Stimulated activated CD8-positive, alpha-beta memory T cell treated with anti-CD3 and anti-CD28 coated beads, Interleukin-12 subunit alpha, Interleukin-12 subunit beta, amount 100 ng/mL, for 1 hour (primary cell): ENCODE measurements at places on chromosomes 7 and 10.
A peak's percentile ranks its signal among the peaks of the same experiment; 100 is the strongest.

GRCh38 chr7:29405891-29406290 lies 157.7 kb upstream of the PRR15 start:
- DNase-seq, result no peak

DNA sequence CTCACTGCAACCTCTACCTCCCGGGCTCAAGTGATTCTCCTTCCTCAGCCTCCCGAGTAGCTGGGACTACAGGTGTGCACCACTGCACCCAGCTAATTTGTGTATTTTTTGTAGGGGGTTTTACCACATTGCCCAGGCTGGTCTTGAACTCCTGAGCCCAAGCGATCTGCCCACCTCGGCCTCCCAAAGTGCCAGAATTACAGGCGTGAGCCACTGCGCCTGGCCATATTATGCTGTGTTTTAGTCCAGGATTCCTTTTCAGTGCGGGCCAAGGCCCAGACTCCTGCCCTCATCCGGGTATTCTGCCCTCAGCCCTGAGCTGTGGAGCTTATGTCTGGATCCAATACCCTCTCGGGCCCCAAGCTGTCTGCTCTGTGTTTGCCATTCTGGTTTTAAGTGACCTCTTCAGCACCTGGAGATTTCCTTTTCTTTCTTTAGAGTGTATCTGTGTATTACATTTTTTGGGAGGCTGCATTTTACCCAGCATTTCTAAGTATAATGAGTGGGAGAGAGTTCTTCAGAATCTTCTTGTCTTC lies 114.9 kb downstream of the BUB3 start:
- no peak for DNase-seq

- no peak for DNase-seq
Observed at GRCh38 chr7:96236198-96237039, 85.5 kb downstream of the SLC25A13 start.

- no peak for DNase-seq
Observed at GRCh38 chr10:104417637-104418292, 64.1 kb downstream of the CFAP58 start.

DNA sequence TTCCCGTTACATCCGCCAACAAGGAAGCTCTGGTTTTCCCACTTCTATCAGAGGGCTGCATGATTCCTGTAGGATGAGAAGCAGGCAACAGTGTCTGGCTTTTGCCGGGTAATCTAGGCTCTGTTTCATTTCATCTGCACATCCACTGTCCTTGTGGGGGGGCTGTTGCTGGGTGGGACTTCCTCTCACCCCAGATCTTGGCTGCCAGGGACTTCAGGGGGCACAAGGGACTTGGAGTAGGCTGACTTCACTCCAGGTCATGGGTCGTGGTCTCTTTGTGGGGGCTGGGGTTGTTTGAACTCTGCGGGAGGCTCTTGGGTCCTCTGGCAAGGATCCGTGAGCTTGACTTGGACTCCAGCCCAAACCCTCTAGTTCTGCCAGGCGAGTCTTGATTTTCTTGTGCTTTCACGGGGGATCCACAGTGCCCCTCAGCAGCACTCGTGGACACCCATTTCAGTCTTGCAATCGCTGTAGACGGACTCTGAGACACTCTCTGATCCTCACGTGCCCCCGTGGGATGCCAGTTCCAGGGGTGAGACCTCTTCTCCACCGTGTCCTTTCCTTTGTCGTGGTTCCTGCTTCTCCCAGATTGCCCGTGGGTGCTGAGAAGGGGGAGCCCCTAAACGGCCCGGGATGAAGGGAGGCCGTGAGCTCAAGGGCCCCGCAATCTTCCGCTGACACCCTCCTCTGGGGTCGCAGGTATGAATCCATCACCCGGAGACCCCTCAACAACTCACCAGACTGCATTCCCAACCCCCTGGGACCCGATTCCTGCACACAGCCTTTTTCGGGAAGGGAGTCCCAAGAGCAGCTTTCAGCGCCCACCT lies 21.4 kb upstream of the ZNF273 start:
- DNase-seq, result no peak

DNA sequence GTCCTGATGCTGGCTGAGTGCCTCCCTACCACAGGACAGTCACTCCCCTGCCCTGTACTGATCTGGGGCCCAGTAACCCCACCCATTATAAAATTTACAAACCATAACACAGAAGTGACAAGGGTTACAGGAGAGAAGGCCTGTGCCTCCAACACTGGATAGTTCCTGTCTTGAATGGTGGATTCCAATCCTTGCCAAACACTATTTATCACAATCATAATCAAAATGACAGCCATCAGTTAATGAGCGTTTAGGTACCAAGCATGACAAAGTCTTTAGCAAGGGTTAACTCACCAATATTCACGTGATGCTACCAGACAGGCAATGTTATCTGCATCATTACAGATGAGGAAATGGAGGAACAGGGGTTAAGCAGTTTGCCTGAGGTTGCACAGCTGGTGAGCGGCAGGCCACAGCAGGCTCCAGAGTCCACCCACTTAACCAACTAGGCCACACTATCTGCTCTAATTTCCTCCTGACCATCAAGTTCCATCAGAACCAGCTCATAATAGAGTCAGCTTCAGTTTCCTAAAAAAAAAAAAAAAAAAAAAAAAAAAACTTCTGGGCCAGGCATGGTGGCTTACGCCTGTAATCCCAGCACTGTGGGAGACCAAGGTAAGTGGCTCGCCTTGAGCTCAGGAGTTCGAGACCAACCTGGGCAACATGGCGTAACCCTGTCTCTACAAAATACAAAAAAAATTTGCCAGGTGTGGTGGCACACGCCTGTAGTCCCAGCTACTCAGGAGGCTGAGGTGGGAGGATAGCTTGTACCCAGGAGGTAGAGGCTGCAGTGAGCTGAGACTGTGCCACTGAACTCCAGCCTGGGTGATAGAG lies 14.2 kb downstream of the PDLIM1 start:
- no peak for DNase-seq

DNA sequence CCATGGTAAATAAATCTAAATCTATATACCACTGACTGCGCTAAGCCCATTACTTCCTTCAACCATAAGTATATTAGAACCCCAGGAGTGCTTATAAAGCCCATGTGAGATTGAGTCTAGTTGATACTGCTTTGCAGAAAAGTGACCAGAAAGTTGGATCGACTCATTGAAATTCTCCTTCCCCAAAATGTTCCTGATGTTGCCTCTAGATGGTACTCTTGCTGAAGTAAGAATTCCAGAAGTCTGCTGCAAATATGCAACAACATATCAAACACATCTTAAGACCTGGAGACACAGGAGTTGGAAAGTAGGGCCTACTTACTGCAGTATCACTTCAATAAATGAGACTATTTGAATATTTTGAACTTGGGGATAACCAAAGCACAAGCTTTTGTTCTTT lies 550.8 kb downstream of the IPMK start:
- DNase-seq, result no peak

- DNase-seq, result no peak
Observed at GRCh38 chr10:74460812-74461211, 309.8 kb downstream of the ADK start.

DNA sequence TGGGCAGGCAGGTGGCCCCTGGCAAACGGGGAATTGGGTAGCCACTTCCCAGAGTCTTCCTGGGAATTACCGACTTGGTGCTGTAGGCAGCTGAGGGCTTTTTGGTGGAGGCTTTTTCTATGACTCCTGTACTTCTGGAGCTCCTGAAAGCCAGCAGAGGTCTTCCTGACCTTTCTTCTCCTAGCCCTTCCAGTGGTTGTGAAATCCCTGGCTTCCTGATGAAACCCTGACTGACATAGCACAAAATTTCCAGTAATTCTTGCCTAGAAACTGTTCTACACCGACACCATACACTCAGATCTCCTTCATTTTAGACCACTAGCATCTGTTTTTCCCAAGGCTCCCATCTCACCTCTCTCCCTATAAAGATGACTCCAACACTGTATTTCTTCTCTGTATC lies 120.2 kb downstream of the STRA8 start:
- no peak for DNase-seq

DNA sequence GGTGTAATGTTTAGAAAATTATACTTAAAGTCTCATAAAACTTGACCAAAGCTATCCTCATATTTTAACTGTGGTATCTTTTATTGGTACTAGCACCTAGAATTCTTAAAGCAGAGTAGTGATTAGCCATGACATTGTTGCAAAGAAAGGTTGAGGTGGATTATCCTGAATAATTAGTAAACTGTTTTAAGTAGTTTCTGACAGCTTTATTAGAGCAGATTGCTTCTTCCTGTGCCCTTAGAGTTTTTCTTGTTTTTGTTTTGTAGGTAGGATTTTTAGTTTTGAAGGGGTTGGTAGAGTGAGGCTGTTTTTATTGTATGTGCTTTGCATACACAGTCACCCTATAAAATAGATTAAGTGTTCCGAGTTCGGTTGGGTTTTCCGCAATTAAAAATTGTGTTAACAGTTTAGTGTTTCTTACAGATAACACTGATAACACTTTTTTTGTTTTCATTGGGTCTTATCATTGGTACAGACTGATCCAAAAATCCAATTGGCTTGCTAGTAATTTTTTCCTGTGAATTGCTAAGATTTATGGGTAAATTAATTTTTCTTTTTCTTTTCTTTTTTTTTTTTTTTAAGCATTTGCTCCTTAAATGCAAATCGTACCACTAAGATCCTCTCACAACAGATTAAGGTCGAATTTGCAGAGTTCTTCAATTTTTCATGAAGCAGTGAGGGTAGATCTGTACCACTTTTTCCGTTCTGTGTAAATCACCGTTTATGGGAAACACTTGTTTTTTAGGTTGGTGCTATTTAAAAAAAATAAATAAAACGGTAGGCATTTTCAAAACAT lies 2.1 kb upstream of the PBLD start:
- no peak for DNase-seq

GRCh38 chr10:82358486-82359099 lies 483.6 kb downstream of the NRG3 start:
- no peak for DNase-seq

DNA sequence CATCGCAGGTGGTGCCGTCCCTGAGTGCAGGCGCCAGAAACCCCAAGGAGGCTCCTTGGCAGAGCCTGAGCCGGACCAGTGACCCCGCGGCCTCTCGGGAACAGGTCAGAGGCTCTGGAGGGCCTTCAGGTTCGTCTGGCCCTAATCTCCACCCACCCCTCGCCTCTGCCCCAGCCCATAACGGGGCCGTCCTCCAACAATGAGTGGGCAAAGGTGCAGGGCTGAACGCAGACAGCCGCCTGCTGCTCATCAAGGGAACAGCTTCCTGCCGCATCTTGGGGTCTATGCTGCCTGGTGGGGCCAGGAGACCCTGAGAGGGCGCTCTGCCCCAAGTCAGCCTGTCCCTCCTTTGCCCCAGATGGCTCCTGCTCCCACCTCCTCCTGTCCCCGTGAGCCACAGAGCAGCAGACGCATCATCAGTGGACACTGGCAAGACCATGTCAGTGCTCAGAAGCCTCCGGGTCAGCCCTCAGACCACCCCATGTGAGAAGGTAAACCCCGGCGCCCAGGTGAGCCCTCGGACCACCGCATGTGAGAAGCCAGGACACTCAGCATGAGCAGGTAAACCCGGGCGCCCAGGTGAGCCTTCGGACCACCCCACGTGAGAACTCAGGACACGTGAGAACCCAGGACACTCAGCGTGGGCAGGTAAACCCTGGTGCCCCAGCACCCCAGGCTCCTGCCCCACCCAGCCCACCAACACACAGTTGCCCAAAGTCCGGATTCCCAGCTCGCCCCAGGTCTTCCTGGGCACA lies 142.0 kb downstream of the PTPRN2 start:
- DNase-seq, result no peak

DNA sequence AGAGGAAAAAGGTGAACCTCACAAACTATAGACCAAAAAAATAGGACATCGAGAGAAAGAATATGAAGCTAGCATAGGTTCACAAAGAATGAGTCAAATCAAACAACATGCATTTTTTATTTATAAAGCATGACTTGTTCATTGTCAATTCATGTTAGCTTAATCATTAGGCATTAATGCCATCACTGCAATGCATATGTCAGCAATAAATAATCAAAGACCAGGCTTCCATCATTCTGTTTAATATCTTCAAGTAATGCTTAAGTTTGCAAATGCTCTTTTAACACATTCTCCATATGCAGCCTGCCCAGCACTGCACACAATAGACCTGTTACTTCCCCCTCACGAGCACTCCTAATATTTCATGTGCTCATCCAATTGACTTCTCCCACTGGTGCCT lies 8.9 kb upstream of the MAGI2 start:
- DNase-seq, result no peak

DNA sequence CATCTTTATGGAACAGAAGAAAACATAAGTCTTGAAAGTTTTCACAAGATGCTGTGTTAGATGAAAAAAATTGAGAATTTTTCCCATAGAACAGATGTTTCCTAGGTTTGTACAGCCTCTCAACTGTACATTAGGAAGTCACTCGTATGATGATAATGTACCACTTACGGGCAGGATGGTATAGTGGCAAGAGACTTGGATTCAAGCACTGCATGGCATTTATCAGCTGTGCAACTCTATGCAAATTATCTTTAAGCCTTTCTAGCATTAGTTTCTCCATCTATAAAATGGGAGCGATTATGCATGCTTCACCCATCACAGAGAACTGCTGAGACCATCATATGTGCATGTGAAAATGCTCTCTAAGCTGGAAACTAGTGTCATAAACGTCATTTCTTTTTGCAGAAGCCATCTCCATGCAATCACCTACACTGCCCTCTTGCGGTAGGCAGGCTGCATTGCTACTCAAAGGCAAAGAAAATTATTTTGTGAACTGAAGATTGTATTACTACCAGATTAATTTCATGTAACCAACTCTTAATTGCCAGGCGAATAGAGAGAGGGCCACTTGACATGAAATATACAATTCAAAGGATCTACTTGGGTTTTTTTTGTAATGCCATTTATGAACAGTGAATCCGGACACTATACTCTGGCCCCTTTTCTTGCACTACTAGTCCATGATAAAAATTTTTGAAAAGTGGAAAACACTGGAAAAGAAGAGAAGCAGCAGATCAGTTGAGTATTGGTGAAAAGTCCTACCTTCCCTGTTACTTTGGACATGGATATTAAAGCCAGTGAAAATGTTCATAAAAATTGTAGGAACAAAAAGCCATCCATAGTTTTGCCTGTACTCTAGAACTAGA lies 102.3 kb downstream of the JAZF1 start:
- peak; percentile 33 for DNase-seq

DNA sequence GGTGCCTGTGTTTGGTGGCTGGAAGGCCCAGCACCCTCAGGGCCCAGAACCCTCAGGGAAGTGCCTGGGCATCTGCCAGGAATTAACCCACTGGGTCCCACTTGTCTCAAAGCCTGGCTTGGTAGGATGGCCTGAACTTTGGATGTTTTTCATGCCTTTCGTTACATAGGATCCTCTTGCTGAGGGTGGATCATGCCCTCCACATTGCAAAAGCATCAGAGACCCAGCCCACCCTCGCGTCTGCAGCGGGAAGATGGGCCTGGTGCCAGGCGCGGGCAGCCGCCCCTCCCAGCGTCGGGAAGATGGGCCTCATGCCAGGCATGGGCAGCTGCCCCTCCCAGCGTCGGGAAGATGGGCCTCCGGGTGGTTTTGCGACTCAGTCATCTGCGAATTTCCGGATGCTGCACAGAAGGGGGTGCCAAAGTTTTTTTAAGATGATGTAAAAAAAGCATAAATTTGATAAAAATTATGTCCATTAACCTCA lies 51.9 kb upstream of the PRKAR1B start:
- no peak for DNase-seq

DNA sequence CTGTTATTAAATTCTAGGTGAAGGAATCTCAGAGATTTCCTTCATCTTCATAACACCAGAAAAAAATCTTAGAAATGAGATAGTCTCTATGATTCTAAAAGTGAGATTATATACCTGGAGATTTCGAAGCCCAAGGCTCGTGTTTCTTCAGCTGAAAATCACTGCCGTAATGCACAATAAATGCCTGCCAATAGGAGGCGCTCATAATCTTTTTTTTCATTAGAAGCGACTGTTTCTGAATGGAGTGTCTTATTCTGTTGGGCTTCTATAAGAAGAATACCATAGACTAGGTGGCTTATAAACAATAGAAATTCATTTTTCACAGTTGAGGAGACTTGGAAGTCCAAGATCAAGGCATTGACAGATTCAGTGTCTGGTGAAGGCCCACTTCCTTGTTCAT lies 294.7 kb downstream of the PRKG1 start:
- DNase-seq, result no peak
